ENCODE measurements at places on chromosomes 1 and 21.
A peak's percentile ranks its signal among the peaks of the same experiment; 100 is the strongest.

DNA sequence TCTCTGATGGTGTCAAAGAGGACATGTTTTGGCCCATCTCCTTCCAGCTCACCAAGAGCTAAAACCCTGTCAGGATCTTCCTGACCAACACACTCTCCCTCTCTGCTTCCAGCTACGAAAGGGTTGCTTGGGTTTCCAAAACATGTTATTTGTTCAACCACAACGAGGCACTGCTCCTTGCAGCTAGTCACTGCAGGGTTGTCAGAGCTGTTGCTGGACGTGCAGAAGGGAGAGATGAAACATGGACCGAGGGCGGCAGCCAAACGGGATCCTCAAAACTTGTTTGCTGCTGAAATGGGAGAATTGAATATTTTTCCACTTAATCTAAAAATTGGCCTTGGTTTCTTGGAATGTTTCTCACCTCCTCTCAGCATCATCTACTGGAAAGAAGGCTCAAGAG, 12.4 kb downstream of the ZBTB18 start:
- no peak for DNase-seq

DNA sequence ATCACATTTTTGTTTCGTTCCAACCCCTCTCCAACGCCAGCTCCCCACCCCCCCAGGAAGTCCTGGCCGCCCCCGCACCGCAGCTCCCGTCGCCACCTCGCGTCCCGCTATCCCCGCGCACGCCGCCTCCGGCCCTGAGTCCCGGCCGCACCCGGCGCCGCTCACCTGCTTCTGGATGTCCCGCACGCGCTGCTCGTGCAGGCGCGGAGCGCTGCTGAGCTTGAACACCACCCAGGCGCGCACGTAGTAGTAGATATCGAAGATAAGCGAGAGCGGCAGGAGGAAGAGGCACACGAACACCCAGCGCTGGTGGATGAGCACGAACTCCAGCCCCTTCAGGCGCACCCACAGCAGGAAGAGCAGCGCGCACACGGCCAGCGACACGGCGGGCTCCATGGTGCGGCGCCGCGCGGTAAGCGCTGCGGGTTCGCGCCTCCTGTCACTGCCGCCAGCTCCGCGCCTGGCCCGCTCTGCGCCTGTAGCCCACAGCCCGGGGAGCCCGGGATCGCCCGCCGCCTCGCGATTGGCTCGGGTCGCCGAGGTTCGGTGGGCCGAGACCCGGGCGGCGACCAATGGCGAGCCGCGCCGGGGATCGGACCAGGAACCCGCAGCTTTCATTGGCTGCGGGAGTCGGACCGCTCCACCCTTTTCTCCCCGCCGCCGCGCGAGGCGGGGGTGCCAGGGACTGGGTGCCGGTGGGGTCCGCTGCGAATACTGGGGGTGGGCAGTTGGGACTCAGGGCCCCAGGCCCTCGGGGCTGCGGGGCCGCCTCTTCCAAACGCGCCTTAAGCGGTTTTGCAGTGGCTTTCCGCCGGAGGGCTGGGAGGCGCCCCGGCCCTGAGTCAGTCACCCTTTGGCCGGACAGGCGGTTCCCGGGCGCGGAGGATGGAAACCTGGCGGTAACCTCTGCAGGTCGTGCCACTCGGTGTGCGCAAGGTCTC, at the start of gene DHCR24:
Gene DHCR24, minus strand, starts transcription at position 472 of the 941 bp plus-strand sequence. Its CDS starts 76 bp downstream, at position 396.
- DNase-seq, result peak; percentile 49

- DNase-seq, result no peak
Observed at GRCh38 chr1:180925471-180926051, 12.9 kb downstream of the KIAA1614 start.

DNA sequence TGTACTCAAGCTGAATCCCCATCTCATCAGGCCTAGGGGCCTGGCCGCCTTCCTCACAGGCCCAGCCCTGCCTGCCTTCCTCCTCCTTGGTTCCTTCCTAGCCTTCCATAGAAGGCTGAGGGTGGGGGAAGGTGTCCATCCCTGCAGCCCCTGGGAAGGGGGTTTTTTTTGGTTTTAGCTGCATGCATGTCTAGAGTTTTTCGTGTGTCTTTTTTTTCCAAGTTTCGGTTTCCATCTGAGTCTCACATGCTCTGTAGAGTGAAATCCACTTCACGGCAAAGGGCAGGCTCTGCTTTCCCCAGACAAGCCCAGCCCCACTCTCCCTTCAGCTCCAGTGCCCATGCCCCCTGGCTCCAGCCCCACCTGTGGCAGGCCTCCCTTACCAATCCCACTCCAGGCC, 32.1 kb downstream of the GRHL3 start:
- DNase-seq, result no peak

Measured in memory B cell (primary cell).